ENCODE measurements at places on chromosomes 2 and 18. TPM values are rescaled to one million over a fixed set of nuclear protein-coding genes. Genes with fewer than 3 reads are reported as not detected.

DNA sequence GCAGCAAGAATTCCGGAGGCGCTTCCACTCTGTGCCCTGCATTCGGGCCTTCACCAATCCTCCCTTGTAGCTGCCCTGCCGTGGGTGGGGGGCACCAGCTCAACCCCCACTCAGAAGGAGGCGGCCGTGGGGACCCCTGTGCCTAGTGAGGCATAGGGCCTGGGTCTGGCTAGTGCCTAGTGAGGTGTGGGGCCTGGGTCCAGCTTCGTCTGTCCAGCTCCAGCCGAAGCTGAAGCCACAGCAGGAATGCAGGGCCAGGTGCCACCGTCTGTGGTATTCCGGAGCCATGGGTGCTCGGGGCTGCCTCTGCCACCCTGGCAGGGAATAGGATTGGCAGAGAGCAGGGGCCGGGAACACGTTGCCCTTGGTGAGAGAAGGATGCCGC is 12.3 kb downstream of the ODC1 start:
- DNase-seq: no peak

The AP1S3 gene
- 4.9 TPM for total RNA-seq

- no peak for DNase-seq
Measured at GRCh38 chr2:241893265-241893664, 23.7 kb downstream of the RTP5 start.

DNA sequence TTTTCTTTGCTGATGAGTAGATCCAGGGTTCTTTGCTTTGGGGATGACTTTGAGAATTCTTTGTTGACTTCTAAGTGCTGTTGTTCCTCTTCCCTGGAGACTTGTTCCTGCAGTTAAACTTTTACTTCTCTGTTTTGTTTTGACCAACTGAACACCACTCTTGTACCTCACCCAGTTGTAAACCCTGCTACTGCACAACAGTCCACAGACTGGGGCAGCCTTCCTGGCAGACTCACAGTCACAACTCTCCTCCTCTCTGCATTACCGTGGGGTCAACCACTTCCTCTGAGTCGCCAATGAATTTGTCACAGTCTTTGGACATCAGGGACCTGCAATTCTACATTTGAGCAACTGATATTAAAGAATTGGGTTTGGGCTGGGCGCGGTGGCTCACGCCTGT is 3.8 kb upstream of the SLC8A1 start:
- no peak for DNase-seq

- no peak for DNase-seq
Measured at GRCh38 chr2:119106301-119106897, 52.2 kb downstream of the C1QL2 start.

GRCh38 chr18:29307982-29308381 is 1131.1 kb upstream of the CDH2 start:
- no peak for DNase-seq

DNA sequence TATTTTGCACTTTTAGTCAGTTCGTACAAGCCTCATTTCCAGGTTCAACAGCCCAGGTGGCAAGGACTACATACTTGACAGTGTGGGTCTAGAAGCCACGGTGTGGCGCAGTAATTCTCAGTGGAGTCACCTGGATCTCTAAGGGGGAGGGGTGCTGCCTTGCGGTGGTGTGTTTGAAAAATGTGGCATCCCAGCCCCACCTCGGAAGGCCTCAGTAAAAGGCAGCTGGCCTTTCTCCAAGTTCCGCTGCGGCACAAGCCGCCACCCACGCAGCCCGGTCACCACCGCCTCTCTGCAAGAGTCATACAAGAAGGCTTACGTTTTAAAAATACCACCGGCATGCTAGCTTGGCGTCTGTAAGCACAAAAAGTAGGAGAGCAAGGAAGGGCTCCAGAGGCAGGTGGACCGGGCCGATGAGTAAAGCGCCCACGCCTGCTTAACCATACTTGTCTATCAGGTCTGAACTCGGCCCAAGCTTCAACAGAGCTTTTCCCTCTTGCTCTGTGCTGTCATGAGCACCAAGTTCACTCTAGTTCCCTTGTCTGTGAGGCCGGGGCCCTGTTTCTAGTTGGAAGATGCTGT is 49.5 kb downstream of the SPRED2 start:
- DNase-seq: peak; percentile 76

The KCNE4 gene
- total RNA-seq: 4.8 TPM

DNA sequence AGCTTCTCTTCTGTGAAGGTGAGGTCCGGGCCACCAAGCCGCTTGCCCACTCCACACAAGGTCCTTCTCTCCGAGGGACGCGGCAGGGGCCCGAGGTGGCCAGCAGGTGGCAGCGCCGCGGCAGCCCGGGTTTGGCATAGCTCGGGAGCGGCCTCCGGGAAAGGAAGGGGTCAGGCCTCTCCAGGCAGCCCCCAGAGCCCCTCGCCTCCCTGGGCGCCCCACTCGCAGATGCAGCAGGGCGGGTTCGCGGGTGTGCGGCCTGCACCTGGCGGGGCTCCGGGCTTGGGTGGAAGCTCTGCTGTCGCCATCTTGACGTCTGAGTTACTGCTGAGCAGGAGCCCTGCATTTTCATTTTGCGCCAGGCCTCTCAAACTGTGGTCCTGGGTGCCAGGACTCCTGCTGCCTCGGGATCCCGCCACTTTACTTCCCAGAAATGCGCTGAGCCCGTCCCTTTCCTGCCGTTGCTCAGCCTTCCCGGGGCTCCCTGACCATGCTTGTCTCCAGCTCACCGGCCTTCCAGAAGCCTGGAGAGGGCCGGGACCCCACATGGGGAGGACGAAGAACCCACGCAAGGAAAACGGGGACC is 18.6 kb upstream of the NCL start:
- peak; percentile 35 for DNase-seq

The SOX11 gene
- total RNA-seq: not detected

The GTF2A1L gene
- not detected for total RNA-seq

DNA sequence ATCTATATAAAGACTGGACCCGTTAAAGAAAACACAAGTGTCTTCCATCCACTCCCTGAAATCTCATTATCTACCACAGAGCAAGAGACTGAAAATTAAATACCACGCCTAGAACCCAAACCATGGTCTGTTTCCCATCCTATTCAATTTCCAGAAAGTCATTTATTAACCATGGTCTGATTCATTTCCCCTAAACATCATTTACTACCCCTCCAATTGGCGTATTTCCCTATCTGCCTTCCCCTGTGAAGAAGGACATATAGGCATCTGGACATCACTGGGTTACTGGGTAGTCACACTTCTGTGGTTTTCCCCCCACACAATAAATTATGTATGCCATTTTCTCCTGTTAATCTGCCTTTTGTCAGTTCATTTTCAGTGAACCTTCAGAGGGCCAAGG is 30.8 kb downstream of the CCDC93 start:
- no peak for DNase-seq

GRCh38 chr2:46937471-46937901 is 21.9 kb upstream of the MCFD2 start:
- no peak for DNase-seq

The CHRND gene
- total RNA-seq: not detected
